ENCODE measurements at places on chromosomes 5 and 9.

GRCh38 chr9:1201901-1202300 is 151.7 kb downstream of the DMRT2 start:
- DNase-seq, result no peak

DNA sequence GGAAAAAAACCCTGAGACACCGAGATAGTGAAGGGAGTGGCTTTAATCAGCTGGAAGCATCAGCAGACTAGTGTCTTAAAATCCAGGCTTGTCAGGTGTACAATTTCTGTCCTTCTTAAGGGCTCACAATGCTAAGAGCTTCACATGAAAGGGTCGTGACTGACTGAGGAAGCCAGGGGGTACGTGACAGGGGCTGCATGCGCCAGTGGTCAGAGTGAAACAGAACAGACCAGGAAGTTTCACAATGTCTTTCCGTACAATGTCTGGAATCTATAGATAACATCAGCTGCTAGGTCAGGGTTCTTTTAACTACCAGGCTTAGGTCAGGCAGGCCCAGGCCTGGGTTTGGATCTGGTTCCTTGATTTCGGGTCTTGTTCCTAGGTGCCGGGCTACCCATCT is 253.0 kb downstream of the CDH10 start:
- DNase-seq, result no peak

GRCh38 chr9:98056269-98057137 is at the start of gene NANS:
Gene NANS (plus strand): TSS chr9:98056732. CDS start chr9:98056809, 77 bp downstream.
- DNase-seq, result peak; percentile 95

- DNase-seq, result no peak
Measured at GRCh38 chr5:3818624-3819023, 223.0 kb downstream of the IRX1 start.

DNA sequence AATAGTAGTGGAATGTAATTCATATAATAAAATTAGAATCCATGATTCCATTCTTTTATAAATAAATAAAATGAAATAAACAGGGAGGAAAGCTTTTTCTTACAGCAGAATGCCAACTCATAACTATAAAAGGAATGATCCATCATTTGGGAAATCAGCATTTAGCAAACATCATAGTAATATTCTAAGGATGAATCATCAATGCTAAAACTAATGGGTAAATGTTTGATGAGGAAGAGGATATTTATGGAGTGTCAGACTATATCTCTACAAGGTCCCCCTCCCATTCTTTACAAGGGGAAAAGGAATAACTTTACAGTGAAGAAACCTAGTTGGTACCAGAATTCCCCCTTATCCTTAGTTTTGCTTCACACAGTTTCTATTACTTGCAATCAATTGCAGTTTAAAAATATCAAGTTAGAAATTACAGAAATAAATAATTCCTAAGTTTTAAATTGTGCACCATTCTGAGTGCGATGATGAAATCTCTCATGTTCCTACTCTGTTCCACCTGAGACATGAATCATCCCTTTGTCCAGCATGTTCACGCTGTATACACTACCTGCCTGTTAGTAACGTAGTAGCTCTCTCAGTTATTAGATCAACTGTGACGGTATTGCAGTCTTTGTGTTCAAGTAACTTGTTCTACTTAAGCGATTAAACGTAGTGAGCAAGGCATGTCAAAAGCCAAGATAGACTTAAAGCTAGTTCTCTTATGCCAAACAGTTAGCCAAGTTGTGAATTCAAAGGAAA is 14.2 kb upstream of the JAKMIP2 start:
- DNase-seq, result no peak

- no peak for DNase-seq
Measured at GRCh38 chr5:89265511-89266179, 382.7 kb upstream of the MEF2C start.

DNA sequence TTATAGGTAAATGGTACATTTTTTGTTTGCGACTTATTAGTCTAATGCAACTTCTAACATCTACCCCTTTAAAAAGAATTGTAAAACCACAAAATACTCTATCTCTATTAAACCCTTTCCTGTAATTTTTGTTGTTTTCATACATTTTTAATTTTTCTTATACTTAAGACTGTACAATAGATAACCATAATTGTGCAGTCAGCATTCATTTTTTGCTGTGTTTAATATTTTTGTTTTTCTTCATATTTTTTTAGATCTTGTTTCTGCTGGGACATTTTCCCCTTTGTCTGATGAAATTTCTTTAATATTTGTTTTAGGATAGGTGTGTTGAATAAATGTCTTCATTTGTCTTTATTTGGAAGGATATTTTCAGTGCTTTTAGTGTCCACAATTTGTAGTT is 19.9 kb downstream of the OR1J1 start:
- no peak for DNase-seq

- DNase-seq, result no peak
Measured at GRCh38 chr5:10729320-10730042, 31.6 kb downstream of the DAP start.

DNA sequence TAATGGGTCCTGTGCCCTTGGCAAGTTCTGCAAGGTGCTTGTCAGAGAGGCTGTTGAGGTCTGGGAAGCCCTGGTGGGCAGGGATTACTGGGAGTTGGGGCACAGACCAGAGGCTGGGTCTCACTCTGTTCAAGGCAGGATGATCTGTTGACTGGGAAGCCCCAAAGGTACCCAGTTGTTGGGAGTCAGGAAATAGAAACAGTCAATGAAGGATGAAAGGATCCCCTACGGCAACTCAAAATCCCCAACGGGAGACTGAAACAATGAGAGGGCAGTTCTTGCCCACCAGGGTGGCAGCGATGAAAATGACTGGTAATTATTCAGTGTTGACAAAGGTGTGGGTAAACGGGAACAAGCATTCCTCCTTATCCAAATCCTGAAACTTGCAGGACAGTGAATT is 31.2 kb downstream of the BNIP1 start:
- no peak for DNase-seq

- no peak for DNase-seq
Measured at GRCh38 chr5:114504560-114504959, 142.7 kb downstream of the KCNN2 start.

DNA sequence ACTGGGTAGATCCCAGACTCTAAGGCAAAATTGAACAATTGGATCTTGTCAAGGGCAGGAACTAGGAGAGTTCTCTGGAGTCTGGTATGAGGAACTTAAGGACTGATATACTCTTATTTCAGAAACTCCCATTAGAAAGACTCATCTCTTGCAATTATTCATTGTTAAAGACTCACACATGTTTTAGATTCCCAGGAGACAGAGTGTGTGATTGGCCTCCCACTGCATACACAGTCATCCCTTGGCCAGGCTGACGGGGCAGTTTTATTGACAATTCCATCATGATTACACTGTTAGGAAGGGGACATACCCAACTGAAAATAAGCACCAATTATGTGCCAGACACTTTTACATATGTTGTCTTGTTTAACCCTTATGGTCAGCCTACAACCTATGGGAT is 347.2 kb downstream of the DMAC1 start:
- no peak for DNase-seq

- no peak for DNase-seq
Measured at GRCh38 chr9:130450344-130451003, 5.7 kb downstream of the ASS1 start.

GRCh38 chr5:95777441-95777840 is 45.1 kb downstream of the GLRX start:
- no peak for DNase-seq

GRCh38 chr5:16669776-16670175 is 53.0 kb upstream of the RETREG1 start:
- no peak for DNase-seq

DNA sequence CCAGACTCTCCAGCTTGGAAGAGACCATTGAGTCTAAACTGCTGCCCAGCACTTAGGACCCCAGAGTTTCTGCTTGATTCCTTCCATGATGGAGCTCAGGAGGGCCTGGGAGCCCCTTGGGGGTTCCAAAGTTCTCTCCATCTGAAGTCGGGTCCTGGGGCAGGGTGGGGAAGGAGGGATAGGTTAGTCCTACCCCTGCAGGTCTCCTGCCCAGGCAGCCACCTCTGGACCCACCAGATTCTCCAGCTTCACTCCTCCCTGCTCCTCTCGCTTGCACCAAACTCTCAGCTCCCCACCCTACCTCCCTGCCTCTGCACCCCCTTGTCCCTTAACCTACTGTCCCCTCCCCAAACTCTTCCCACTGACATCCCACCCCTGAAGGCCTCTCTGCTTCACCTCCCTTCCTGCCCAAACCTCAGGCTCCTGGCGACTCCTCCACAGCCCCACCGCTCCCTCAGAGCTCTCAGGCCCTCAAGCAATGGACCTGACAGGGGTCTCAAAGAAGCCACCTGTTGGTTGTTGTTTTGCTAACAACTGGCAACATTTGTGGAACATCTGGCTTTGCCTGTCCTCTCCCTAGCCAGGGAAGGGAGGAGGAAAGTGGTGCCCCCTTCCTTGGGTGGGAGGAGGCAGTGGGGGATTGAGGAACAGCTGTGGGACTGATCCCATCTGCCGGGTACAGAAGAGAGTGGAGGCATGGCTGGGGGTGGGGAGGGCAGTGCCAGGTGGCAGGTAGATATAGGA is 137.5 kb downstream of the RGS3 start:
- no peak for DNase-seq

DNA sequence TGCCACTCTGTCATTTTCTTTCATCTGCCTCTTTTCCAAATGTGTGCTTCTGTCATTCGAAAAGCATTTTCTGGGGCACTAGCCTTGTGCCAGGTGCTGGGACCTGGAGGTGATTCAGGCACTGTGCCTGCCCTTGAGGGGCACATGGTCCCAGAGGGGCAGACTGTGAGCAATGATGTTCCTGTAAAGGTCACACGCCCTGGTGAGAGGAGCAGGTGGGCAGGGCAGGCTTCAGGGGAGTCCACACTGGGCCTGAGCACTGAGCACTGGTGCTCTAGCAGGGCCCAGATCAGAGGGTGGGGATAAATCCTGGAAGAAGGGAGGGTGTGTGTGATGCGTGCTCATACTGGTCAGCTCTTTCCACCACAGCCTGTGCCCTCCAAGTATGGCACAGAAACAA is 77.8 kb downstream of the COL15A1 start:
- peak; percentile 65 for DNase-seq

GRCh38 chr5:75610201-75610600 is 1.1 kb upstream of the ANKDD1B start:
- no peak for DNase-seq

DNA sequence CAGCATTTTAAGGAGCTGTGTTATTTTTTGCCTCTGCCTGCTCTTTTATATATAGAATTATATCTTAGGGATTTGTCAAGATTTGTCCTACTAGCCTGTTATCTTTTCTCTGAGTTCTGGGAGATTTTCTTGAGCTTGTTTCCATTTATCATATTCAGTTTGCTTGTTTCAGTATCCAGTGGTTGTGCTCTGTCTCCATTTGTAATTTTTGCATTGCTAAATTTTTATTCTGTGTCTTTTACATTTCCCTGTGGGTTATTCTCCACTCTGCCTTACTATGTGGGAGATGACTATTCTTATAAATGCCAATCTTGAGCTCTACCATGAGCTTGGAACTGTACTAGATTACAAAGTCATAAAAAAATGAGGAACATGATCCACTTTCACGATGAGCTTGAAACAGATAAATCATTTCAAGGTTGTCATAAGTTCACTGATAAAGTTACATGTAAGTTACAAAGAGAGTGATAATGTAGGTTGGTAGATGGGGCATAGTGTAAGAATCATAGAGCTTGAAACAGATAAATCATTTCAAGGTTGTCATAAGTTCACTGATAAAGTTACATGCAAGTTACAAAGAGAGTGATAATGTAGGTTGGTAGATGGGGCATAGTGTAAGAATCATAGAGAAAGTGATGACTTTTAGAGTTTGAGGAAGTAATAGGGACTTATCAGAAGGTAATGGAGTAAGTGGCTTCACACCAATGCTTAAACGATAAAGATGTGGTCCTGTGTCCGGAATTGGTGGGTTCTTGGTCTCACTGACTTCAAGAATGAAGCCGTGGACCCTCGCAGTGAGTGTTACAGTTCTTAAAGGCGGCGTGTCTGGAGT is 287.3 kb downstream of the ADGRV1 start:
- DNase-seq, result no peak

DNA sequence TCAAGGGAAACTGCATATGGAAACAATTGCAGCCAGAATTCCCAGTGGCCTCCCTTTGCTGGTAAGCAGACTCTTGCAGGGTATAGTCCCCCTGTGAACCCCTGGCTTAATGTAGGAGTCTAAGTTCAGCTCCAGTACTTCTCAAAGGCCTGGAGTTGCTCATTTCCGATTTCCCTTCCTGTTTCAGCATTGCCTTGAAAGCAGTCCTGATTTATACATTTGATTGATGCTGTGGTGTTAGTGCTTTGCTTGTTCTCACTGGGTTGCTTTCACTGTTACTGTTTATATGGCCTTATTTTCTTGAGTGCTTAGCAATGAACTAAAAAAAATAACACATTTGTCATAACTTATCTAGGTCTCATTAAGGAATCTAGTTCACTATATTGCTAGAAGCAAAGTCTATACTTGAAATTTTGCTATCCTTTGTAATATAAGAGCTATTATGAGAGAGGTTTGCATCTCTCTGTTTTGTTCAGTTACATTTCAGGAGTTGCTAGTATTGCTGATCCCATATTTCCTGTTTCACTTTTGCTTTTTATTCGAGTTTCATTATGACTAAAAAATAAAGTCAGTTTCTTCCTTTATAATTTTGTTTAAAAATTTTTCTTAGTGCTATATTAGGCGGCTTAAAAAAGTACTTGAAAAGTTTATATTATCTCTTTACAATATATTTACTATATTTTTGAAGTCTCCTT is 122.4 kb upstream of the NMUR2 start:
- no peak for DNase-seq

DNA sequence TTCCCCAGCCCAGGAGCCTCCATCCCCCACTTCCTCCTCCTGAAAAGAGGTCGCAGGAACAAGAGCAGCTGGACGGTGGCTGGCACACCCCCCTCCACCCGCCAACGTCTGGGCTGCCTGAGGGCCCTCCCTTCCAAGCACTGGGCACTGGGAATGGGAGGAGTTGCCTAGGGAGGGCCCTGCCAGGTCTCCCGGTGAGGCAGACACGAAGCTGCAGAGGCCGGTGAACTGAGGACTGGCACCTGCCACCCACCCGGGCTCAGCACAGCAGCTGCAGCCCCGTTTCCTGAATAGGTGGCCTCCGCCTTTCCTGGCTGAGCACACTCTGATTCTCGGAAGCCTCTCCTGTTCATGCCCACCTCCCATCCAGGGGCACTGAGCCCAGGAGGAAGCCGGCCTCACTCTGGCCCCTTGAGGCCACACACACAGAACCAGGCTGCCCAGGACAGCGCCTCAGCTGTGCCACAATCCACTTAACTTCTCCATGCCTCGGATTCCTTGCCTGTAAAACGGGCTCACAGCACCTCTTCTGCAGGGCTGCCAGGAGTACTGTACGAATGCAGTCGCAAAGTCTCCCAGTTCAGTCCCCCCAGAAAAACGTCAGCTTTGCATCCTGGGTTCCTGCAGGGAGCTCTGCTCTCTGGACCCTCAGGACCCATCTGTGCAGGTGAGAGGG is 1.3 kb downstream of the NPDC1 start:
- no peak for DNase-seq

DNA sequence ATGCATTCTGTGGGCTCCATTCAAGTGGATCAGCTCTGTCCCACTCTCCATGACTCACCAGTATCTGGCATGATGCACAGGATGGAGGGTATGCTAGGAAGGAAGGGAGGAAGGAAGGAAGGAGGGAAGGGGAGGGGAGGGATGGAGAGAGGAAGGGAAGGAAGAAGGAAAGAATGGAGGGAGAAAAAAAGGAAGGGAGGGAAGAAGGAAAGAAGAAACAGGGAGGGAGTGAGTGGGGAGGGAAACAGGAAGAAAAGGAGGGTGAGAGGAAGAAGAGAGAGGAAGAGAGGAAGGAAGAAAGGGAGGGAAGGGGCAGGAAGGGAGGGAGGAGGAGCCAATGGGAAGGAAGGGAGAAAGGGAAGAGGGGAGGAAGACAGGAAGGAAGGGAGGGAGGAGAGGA is 5.3 kb upstream of the BARHL1 start:
- no peak for DNase-seq
